Mesenteric fat pad (tissue), 1 donor: ENCODE measurements at places on chromosomes 12 and 14. TPM values are rescaled to one million over a fixed set of nuclear protein-coding genes. Genes with fewer than 3 reads are reported as not detected.

DNA sequence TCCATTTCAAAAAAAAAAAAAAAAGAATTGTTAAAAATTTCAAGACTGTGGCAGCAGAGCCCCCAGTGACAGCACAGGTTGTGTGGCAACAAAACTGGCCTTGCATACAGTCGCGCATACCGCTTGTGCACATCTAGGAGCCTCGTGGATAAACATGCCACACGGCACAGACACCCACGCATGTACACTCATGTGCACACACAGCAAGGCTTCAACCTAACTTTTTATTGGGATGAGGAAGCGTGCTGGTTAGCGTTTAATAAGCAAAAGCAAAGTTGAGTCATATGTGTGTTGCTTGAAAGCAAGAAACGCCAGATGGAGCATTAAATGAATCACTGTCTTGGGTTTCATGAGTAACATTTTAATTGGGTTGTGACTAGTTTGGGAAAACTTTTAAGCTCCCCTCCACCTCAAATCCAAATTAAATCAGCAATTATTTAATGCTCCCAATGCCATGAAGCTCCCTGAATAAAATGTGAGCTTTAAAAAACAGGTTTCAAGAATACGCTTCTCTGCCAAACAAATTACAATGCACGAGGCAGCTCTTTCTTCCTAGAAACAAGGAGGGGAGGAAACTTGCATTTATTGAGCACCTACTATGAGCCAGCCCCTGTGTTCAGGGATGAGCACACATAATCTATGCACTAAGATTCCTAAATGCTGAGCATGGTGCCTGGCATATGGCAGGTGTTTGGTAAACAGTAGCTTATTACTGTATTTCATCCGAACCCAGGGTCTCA is 35.7 kb upstream of the EML1 start:
- DNase-seq, result no peak

GRCh38 chr14:101962503-101962874 is 1.9 kb upstream of the DYNC1H1 start:
- no peak for DNase-seq

DNA sequence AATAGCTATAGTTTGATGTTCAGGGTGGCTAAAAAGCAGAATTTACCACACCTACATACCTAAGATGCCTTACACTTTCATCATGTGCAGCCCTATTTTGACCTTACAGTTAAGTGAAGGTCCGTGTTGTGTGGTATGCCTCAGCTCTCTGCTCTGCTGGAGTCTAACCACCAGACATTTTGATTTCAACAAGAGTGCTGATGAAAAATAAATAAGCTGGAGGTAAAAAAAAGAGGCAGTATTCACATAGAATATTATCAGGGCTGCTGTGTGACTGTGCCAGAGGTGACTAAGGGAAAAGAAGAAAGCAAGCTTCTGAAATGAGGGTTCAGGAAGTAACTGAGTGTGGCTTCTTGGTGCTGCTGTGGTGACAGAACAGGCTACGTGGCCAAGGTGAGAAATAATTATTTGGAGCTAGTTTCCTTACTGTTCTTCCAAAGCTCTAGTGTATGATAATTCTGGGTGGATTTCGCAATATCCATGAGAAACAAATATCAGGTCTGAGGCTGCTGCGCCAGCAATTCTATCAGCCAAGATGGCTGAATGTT is 188.8 kb downstream of the STXBP6 start:
- no peak for DNase-seq

DNA sequence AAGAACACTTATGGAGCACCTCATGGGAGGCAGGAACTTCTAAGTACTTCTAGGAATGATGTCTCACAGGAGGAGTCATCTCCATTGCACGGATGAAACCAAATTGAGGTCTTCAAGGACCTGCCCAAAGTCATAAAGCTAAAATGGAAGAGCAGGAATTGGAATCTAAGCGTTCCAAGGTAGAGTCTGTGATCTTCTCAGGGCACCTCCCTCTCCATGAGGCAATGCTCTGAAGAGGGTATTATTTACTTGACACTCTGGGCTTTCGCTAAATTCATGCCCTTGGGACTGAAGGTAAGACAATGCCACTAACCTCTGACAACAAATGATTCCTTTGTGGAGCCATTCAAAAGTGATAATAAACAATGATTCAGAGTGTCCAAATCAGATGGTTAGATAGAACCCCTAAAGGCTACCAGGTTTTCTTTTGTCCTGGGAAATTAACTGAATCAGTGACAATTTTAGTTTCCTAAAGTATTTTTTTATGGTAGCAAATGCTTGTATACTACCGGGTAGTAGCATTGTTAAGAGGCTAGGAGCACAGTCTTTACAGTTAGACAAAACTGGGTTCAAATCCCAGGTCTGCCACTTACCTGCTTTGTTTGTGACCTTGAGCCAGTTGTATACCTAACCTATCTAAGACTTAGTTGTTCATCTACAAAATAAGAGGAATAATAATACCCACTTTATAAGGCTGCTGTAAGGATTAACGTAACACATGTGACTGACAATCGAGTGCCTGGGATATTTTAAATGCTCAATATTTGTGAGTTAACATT is 12.3 kb downstream of the HMGA2 start:
- no peak for DNase-seq

DNA sequence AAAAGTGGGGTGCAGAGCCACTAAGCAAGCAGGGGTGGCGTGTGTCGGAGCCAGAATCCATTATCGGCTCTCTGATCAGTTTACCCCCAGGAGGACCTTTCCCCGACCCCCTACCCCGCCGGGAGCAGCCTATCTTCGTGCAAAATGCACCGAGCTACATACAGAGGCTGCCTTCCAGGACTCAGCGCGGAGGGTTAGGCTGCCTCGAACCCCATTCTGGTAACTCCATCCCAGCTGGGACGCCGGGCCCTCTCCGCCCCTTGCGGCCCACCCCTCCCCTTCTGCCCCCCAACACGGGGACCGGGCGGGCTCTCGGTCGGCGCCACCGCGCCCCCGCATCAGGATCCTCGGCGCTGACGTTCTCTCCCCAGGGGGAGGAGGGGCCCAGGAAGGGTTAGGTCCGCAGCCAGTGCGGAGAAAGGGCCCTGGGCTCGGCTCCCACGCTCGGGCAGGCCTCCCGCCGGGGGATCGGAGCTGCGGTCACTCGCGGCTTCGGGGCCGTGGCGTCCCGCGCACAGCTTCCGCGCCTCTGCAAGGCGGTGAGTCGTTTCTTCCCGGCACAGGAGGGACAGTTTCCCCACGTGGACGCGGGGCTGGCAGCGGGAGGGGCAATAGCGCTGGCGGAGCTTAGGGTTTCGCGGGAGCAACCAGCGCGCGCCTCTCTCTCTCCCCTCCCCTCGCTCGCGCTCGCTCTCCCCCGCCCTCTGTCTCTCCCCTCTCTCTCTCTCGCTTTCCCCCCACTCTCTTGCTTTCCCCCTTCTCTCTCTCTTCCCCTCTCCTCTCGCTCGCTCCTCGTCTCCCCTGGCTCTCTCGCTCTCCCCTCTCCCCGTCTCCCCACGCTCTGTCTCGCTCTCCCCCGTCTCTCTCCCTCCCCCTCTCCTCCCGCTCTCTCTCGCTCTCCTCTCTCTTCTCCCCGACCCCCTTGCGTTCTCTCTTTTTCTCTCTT is 12.5 kb upstream of the MAP3K9 start:
- peak; percentile 92 for DNase-seq

DNA sequence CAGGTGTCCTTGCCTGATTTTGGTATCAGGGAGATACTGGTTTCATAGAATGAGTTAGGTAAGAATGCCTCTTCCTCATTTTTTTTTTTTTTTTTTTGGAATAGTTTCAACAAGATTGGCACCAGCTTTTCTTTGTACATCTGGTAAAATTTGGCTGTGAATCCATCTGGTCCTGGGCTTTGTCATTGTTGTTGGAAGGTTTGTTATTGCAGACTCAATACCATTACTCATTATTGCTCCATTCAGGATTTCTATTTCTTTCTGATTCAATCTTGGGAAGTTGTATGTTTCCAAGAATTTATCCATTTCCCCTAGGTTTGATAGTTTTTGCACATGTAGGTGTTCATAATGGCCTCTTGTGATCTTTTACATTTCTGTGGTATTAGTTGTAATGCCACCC is 126.0 kb upstream of the KITLG start:
- no peak for DNase-seq

Gene ARHGDIB
- 136 TPM for total RNA-seq

DNA sequence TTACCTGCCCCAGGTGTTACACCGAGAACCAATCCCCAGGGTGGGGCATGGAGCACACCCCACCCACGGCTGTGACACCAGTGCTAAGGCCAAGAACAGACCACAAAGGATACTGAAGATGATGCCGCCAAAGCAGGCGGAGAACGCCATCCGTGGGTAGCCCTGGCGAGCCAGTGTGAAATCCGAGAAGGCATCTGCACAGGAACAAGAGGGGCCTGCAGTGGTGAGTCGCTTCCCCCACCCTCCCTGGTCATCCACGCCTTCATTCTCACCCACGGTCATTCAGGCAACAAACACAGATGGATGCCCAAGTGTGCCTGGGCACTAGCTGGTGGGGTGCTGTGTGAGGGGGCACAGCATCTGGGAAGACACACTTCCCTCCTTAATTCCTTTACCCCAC is 28.5 kb downstream of the SLC8B1 start:
- DNase-seq, result no peak

Gene CCER1
- not detected for total RNA-seq

GRCh38 chr12:28278499-28278898 is 88.2 kb downstream of the CCDC91 start:
- DNase-seq, result no peak

DNA sequence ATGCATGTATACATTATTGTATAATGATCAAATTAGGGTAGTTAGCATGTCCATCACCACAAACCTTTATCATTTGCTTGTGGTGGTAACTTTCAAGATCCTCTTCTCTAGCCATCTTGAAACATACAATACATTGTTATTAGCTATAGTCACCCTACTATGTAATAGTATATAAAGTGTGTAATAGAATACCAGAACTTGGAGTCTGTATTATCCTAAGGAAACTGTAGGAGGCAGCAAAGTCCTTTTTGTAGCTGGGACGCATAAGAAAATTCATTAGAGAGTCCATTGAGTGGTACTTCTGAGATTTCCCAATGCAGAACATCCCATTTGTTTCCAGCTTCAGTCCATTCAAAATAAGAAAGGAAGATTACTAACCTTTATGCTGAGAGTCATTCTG is 325.9 kb upstream of the LRFN5 start:
- DNase-seq, result no peak

DNA sequence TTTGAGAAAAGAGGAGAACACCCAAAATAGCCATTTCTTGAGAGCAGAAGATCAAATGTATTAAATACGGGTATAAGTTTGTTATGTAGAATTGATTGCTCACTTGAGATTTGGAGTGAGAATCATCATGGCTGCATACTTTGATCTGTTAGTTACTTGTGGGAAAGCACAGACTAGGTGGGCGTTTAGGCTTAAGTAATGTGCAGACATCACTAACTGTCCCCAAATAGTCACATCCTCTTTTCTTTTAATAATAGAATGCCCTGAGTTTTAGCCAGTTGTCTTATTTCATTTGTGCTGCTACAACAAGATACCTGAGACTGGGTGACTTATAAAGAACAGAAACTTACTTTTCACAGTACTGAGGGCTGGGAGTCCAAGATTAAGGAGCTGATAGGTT is 14.3 kb upstream of the GTF2A1 start:
- no peak for DNase-seq
